ENCODE measurements at places on chromosomes 2 and 18.

- DNase-seq = no peak
These were observed 162.0 kb upstream of the MSH6 start for GRCh38 chr2:47620770-47621437.

DNA sequence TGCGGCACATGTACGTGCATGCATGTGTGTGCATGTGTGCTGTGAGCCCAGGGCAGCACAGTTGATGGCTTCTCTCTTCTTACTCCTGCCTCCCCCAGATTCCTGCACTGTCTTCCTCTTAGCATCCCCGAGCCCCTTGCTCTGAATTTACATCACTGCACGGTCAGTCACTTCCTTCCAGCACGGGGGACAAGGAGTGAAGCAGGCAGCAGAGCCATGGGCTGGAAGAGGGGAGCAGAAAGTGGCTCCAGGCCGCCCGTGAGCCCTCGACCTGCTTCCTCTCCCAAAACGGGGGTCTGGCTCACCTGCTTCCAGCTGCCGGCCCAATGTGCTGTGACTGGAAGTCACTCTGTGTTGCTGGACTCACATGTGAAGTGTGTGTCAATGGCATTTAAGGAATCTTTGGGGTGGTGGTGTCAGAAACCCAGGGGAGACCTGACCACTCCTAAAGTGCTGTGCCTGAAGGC is 106.1 kb downstream of the FAM210A start:
- no peak for DNase-seq

- no peak for DNase-seq
These were observed 8.2 kb downstream of the KCNJ3 start for GRCh38 chr2:154706660-154707059.

DNA sequence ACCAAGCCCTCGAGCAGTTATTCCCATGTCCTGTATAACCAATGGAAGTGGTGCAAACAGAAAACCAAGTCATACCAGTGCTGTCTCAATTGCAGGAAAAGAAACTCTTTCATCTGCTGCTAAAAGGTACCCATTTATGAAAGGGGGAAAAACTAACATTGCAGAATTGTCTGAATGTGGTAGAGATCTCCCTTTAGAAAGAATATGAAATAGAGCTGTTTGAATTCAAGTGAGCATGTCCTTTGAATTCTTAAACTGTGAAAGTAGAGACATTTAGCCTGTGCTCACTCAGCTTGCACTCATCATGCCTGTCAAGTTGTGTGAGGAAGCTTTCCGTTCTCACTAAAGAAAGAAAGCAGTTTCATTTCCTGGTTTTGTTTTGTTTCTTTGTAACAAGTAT is 87.4 kb downstream of the EML4 start:
- no peak for DNase-seq

DNA sequence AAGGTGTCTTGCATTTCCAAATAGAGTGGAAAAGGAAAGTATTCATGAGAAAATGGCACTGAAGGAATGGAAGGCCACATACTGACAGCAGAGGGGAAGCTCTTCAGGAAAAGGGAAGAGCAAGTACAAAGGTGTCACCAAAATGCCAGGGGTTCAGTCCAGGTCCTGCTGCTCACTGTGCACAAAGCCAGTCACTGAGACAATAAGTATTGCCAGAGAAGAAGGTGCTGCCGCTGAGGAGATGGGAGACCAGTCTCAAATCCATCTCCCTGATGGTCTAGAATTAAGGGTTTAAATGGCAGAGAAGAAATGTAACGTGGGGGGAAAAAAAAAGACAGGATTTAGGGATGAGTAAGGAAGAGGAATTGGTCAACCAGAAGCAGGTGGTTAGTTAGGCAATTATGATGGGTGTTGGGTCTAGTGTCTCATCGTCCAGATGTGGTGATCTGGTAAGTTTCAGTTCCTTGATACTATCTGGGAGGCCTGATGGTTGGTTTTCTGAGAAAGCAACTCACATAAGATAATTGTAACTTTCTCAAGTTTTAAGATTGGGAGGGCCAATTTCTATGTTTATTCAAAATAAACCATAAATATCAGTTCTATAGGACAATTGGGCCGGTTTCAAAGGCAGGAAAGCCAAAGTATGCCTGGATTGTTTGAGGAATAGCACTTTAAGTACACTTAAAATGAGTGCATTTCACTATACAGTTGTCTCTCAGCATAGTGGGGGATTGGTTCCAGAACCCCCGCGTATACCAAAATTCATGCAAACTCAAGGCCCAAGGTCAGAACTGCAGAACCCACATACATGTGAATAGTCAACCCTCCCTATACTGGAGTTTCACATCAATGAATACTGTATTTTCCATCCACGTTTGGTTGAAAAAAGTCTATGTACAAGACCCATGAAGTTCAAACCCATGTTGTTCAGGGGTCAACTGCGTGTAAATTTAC is 109.1 kb upstream of the DNAJC10 start:
- DNase-seq = no peak

DNA sequence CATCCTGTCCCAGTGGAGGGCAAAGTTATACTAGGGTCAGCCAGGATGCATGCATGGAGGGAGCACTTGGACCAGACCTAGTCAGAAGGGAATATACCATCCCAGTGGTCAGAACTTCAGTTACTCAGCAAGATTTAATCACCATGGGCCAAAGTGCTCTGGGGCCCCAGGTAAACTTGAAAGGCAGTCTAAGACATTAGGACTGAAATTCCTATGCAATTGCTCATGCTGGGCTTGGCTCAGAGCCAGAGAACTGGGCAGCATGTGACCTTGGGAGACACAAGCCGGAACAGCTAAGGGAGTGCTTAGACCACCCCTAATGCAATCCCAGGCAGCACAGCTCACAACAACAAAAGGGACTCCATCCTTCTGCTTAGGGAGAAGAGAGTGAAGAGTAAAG is 401.3 kb downstream of the KCNJ3 start:
- peak; percentile 80 for DNase-seq

DNA sequence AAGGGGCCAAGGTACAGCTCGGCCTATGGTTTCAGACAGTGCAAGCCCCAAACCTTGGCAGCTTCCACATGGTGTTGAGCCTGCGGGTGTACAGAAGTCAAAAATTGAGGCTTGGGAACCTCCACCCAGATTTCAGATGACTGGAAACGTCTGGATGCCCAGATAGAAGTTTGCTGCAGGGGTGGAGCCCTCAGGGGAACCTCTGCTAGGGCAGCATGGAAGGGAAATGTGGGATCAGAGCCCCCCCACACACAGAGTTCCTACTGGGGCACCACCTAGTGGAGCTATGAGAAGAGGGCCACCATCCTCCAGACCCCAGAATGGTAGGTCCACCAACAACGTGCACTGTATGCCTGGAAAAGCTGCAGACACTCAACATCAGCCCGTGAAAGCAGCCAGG is 15.0 kb upstream of the DNAH7 start:
- no peak for DNase-seq

GRCh38 chr18:50748243-50749229 is 71.3 kb downstream of the MRO start:
- DNase-seq = no peak

GRCh38 chr2:181849601-181850000 is 41.9 kb upstream of the ITPRID2 start:
- DNase-seq = no peak

DNA sequence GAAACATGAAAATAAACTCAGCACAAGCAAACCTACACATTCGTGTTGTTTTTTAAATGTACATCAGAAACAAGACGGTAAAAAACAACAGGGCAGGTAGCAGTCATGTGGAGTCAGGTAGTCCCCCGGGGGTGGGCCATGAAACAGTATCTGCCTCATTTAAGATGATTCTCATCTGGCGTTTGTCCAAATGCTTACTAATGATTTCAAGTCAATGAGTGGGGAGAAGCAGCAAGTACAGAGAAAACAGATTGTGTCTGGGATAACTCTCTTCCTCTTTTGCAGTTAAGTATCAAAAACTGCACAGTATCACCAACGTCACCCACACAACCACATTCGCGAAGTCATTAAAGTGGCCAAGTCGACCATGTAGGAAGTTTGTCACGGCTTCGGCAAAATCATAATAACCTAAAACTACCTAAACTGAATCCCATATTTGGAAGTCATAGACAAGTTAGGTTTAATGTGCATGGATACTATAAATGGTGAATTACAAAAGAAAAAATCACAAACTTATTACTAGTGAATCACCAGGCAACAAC is 1.3 kb downstream of the LAPTM4A start:
- peak; percentile 65 for DNase-seq

GRCh38 chr2:235672720-235673119 is 178.9 kb downstream of the AGAP1 start:
- no peak for DNase-seq

GRCh38 chr2:20675701-20676352 is 8.9 kb downstream of the GDF7 start:
- DNase-seq = peak; percentile 41

GRCh38 chr2:191150230-191150599 is 579 bp downstream of the STAT4 start:
- DNase-seq = no peak

GRCh38 chr2:98771721-98772524 is 41.0 kb upstream of the MGAT4A start:
- peak; percentile 24 for DNase-seq

DNA sequence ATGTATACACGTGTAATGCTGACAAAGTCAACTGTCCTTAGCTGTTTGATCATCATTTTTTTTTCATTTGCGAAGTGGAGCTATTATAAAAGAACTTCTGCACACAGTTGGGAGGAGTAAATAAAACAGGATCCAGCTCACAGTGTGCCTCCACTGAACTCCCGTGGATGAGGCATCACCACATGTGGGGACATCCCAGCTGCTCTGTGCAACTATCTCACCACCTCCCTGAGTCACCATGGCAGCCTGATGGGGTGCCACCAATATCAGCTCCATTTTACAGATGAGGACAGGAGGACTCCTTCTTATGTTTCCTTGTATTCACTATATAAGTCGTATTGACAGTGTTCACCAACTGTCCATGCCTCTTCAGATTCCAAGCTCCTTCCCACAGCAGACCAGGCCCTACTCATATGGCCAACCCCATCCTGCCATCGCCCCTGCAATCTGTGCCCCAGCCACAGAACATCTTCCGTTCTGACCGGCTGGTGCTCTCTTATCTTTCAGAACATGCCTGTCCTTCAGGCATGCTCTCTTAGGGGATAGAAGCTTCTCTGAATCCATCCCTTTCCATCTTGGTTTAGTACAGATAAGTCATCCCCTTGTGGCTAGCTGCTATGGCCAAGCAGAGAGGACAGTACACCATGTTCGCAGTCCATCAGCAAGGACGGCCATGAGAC is 288.1 kb downstream of the RNF144A start:
- DNase-seq = no peak

GRCh38 chr2:201923436-201924328 is 110.0 kb upstream of the FZD7 start:
- DNase-seq = no peak

- no peak for DNase-seq
These were observed 50.0 kb downstream of the RHBDD1 start for GRCh38 chr2:226885769-226886435.

- DNase-seq = peak; percentile 8
These were observed 118.9 kb upstream of the ARL5A start for GRCh38 chr2:151946899-151947812.

DNA sequence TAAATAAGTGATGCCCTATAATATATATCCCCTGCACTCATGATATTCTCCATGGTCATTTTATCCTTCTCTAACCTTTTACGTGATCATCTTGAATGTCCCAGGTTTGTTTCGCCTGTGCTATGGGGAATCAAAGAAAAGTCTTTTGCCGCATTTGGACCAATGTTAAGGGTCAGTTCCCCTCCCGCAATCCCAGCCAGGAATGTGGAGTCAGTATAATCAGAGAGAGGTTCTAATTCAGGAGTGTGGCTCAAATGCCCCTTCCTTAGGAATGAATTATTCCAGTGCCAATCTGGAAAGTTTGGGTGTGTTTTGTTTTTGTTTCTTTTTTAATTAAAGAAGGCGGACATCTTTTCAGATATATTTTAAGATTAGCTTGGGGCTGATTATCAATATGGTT is 41.8 kb downstream of the PMS1 start:
- DNase-seq = no peak

DNA sequence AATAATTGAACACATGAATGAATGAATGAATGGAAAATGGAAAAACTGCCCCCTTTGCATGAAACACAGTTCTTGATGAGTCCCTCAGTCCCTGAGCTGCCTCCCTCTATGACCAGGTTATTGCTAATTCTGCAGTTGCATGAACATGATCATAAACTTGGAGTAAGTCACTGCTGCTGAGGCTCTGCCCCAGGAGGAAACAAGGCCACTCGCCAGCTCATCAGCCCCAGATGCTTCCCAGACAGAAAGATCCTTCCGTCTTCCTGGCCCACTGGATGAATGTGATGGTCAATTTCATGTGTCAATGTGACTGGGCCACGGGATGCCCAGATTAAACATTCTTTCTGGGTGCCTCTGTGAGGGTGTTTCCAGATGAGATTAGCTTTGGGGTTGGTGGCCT is 16.4 kb downstream of the GPR45 start:
- DNase-seq = no peak

GRCh38 chr2:226488034-226488433 is 311.6 kb downstream of the IRS1 start:
- no peak for DNase-seq

- no peak for DNase-seq
These were observed 37.2 kb downstream of the MBOAT2 start for GRCh38 chr2:8966123-8966908.

DNA sequence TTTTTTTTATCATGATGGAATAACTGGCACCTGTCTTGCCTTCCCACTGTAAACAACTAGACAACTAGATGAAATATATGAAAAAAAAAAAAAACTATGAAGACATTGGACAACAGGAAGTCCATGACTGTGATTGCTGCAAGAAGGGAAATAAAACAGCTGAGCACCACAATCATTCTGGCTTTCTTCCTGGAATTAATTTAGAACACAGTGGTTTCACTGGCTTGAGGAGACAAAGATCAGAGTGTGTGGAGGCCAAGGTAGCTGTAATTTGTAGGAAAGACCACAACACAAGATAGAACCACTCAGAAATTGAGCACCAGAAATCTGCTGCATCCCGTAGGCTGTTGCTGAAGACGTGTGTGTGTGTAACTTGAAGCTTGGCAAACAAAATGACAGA is 121.1 kb upstream of the PID1 start:
- DNase-seq = no peak

DNA sequence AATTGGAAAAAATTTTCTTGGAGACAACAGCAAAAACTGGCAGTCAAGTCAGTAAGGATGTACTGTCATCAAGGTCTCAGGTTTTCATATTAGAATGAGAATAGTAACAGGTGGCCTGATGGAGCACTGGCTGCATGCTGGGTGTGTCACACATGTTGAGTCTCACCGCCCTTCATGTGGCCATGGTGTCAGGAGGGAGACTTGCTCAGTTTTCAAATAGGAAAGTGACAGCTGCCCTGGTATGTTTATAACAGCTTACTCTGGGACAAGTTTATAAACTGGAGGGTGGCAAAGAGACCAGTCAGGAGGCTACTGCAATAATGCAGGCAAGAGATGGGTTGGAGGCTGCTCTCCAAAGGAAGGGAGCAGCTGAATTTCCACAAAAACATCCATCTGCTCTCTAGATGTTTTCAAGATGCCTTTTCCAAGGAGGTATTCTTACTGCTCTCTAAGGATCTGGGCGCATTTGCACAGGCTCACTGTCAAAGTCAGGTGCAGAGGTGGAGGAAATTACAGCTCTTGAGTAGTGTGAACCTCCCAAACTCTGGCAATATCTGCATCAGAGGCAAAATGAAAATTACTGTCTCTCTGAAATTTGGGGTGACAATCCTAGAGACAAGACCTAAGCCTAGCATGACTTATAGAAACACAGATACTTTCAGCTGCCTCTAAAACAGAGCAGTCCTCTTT is 321.9 kb upstream of the RAB12 start:
- DNase-seq = no peak

- DNase-seq = no peak
These were observed 276.5 kb downstream of the DSC3 start for GRCh38 chr18:30766053-30766452.

- DNase-seq = no peak
These were observed 465.9 kb downstream of the ADCYAP1 start for GRCh38 chr18:1370552-1370951.

Data from A172 (cell line).